Activated CD8-positive, alpha-beta memory T cell treated with anti-CD3 and anti-CD28 coated beads for 1 hour (primary cell): ENCODE measurements at places on chromosomes 2 and 18.

DNA sequence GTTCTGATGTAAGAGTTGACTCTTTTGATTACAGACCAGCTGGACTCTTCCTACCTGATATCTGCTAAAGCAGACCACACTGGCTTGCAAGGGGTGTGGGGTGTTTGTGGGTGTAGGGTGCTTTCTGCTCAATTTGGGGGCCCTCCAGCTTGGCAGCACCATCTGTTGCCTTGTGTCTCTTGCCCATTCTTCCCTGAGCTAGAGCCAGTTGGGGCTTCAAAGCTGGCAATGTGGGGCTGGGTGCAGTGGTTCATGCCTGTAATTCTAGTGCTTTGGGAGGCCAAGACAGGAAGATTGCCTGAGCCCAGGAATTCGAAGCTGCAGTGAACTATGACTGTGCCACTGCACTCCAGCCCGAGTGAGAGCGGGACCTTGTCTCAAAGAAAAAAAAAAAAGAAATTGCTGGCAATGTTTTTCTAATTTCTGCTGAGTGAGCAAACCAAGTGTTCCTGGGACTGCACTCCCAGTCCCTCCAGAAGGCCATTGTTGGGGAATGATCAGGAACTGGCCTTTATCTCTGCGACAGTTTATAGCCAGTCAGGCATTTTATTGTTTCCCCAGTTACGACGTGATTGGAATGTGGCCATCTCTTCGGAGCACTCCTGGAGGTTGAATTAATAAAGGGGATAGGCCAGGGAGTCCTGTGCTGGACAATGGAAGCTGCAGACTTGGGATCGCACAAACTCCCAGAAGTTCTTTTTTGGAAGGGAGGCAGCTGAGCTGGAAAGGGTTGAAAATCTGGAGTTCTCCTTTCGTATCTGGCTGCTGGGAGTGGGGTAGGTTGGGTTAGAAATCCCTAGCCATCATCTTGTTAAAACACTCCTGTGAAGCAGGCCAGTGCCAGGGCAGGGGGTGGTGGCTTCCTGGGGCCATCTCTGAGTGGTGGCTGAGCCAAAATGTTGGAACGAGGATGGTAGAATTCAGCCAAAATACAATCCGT lies 57.2 kb downstream of the LIPG start:
- no peak for DNase-seq

DNA sequence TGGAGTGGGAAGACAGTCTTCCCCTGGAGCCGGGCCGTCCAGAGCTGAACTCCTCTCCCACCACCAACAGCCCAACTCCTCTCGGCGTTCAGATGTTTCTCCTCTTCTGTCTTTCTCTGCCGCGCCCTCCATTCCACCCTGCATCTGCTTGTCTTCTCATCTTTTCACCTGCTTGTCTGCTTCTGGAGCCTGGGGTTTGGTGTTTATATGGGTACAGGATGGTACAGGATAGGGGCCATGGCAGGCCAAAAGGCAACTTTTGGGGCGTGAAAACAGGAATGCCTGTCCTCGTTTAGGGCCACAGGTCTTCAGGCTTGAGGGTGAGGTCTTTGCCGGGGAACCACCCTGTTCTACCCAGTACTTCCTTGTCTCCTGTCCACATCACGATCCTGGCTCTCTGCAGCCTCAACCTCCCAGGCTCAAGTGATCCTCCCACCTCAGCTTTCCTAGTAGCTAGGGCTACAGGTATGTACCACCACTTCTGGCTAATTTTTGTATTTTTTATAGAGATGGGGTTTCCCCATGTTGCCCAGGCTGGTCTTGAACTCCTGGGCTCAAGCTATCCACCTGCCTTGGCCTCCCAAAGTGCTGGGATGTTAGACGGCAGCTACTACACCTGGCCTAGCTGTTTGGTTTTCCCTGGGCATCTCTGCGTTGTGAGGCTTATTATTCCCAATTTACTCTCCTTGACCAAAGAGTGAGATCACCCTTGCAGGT lies 60.8 kb upstream of the REL start:
- DNase-seq: no peak

DNA sequence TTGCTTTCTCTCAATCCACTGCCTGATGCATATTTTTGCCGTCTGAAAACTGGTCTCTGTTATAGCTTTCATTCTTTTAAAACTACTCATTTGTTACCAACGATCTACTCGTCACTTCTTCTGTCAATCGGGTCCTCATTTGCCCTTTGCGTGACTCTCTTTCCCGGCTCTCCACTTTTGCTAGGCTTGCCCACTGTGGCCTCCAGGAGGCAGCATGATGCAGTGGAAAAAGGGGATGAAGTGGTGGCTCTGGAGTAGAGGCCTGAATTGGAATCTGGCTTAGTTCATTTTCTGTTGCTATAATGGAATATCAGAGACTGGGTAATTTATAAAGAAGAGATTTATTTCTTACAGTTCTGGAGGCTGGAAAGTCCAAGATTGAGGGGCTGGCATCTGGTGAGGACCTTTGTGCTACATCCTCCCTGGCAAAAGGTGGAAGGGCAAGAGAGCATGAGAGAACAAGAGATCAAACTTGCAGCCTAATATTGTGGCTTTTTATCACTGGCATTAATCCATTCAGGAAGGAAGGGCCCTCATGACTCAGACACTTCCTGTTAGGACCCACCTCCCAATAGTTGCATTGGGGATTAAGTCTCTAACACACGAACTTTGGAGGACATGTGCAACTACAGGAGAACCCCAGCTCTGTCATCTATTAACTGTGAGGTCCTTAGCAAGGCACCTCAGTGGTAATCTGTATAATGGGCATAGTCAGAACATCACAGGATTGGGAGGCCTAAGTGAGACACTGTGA lies 15.4 kb downstream of the GDF7 start:
- DNase-seq: no peak

- no peak for DNase-seq
Observed at GRCh38 chr18:78769502-78770105, 210.0 kb upstream of the SALL3 start.

- no peak for DNase-seq
Observed at GRCh38 chr2:203649176-203649814, 57.1 kb upstream of the CD28 start.

- no peak for DNase-seq
Observed at GRCh38 chr18:45653090-45653489, 37.8 kb downstream of the SLC14A2 start.

- no peak for DNase-seq
Observed at GRCh38 chr2:222242532-222242931, 56.3 kb downstream of the PAX3 start.

GRCh38 chr18:46478796-46479195 lies 178.2 kb downstream of the LOXHD1 start:
- DNase-seq: no peak

GRCh38 chr2:26144031-26144430 lies 28.9 kb upstream of the GAREM2 start:
- DNase-seq: no peak

- no peak for DNase-seq
Observed at GRCh38 chr2:31223026-31223425, 5.7 kb upstream of the CAPN14 start.

GRCh38 chr18:73924836-73925235 lies 222.8 kb downstream of the FBXO15 start:
- DNase-seq: no peak

DNA sequence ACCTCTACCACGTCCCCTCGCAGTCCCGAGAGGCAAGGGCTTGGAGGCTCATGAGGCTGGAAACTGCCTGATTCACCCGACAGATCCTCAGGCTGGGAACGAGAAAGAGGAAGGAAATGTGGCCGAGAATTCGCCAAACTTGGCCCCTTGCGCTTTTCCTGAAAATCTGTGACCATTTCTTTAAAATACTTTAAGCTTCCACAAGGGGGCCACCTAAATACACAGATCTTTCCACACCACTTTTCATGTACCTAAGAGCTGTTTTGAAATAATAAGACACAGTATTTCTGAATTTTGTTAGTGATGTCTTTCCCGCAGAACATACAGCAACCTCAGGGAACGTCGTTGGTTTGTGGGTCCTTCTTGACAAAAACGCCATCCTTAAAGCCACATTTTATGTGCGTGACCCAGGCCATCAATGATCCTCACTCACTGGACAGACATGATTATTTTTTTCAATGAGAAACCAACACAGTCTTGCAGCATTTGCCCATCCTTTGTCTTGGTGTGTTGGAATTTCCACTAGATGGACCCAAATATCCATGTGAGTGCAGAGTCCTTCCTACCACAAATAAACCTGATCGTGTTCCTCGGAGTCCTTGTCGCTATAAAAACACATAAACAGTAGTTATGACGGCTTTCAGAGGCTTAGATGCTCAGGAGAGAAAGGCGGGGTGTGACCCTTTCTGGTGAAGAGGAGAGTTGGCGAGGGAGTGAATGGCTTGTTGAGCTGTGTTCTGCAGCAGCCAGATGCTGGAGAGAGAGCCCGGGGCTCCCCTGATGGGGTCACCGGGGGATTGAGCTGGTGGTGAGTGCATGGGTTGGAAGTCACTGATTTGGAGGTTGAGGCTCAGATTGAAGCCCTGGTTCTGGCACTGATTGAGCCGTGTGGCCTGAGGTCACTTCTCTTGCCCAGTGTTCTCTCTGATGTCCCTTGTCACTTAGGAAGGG lies 25.0 kb downstream of the DCDC2C start:
- DNase-seq: no peak

GRCh38 chr2:10700078-10700803 lies 10.5 kb upstream of the NOL10 start:
- DNase-seq: no peak

- no peak for DNase-seq
Observed at GRCh38 chr2:965640-966147, 15.0 kb downstream of the SNTG2 start.

- DNase-seq: no peak
Observed at GRCh38 chr2:71423817-71424420, 29.4 kb upstream of the DYSF start.

DNA sequence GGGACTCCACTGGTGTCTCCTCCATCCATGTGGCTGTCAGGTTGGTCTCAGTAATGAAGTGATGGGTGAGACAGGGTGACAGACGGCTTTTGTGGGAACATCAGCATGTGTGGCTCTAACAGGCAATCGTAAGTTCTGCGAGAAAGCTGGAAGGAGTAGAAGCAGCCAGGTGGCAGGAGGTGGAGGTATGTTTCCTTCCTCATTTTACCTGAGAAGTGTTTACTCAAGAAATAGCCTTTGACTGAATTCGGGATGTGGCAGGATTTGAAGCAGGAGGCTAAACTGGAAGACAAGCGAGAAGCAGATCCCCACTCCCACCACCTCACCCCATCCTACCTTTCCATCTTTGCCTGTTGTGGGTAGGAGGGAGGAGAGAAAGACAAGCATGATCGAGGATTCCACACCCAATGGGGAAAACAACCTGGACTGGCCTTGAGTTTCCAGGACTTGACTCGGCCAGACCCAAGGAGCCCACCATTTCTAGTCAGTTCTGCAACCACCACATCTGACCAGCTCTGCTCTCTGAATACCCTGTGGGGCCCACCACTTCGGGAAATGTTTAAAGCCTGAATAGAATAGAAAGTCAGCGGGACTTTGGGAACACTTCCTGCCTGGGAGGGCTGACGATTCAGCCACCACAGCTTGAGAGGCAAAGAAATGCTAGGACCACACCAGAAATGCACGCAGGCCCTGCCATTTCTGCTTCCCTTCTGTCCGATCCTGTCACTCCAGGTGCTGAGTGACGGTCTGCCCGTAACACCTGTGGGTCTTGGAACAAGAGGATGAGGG lies 1.2 kb downstream of the ABCG8 start:
- DNase-seq: no peak

- no peak for DNase-seq
Observed at GRCh38 chr18:22290004-22290403, 120.6 kb downstream of the GATA6 start.

GRCh38 chr2:141020346-141020745 lies 1110.5 kb downstream of the LRP1B start:
- no peak for DNase-seq

GRCh38 chr18:27794181-27794926 lies 382.6 kb downstream of the CDH2 start:
- no peak for DNase-seq

- no peak for DNase-seq
Observed at GRCh38 chr2:197010200-197011020, 83.9 kb upstream of the PGAP1 start.

DNA sequence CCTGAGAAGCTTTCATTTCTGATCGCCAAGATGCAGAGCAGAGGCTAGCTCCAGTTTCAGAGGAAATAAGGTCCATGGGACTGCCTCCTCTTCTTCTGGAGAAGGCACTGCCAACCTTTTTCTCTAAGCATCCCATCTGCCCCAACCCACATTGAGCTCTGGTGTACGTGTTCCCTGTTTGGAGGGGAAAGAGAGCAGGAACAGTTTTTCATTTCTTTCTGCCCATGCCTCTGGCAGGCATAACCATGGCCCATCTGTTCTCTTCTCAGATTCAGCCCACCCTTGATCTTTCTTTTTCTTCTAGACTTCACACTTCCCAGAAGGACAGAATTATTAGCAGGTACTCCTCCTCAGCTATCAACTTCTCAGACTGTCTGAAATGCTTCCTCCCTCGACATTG lies 1110.3 kb upstream of the KLHL29 start:
- no peak for DNase-seq

GRCh38 chr2:240322231-240322955 lies 113.1 kb upstream of the GPC1 start:
- no peak for DNase-seq

DNA sequence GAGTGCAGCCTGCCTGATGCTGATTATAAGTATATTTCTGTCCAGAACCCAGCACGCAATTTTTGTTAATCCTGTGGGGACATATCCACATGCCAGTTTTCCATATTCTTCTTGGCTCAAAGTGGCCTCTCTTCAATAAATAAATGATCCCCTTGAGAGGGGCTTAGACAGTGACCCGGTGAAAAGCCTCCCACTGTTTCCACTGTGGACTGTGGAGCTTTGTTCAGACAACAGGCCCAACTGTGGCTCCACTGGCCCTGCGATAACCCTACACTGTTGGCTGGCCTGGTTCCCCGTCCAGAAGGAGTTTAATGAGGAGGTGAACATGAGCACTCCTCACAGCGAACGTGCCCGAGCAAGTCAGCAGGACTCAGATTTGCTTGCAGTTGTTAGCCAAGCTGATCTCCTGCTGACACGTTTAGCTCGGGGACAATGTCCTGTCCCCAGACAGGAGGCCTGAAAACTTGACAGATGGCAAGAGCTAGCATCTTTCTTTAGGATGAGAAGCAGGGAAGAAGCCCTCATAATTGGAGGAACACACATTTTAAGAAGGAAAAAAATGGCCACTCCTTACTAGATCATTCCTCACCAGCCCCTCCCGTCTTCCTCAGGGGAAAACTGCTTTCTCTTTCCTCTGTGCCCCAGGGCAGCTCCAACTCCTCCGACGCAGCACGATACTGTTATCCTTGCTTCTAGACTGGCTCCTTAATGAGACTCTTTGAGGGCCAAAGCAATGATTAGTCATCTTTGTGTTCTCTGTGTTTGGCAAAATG lies 20.0 kb upstream of the MTCL1 start:
- no peak for DNase-seq

- no peak for DNase-seq
Observed at GRCh38 chr2:232231554-232231953, 147.0 kb upstream of the ALPP start.
